ENCODE measurements at places on chromosomes 11 and 22.

DNA sequence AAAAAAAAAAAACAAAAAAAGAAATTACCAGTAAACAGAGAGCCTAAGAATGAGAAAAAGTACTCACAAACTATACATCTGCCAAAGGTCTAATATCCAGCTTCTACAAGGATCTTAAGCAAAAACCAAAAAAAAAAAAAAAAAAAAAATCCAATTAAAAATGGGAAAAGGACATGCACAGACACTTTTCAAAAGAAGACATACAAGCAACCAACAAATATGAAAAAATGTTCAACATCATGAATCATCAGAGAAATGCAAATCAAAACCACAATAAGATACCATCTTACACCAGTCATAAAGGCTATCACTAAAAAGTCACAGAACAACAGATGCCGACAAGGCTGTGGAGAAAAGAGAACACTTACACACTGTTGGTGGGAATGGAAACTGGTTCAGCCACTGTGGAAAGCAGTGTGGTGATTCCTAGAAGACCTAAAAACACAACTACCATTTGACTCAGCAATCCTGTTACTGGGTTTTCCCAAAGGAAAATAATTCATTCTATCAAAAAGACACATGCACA, 18.3 kb downstream of the MS4A6A start:
- H3K4me3 ChIP-seq: no peak overlapping the region
- DNase-seq: no peak
- H3K4me1 ChIP-seq: no peaks in the 10 kb centered on the region
- H3K27me3 ChIP-seq: peaks cover 36% of the 10 kb centered on the region
- H3K27ac ChIP-seq: no peak overlapping the region
- no peaks in the 10 kb centered on the region for H3K36me3 ChIP-seq

- H3K4me1 ChIP-seq: peaks cover 18% of the 10 kb centered on the region
- peak overlapping the region; percentile 57 for H3K27ac ChIP-seq
- H3K36me3 ChIP-seq: peaks cover 2% of the 10 kb centered on the region
- no peak overlapping the region for H3K4me3 ChIP-seq
- H3K27me3 ChIP-seq: peaks cover 6% of the 10 kb centered on the region
These were observed 66.9 kb downstream of the GAB2 start for GRCh38 chr11:78350646-78351165.

- H3K4me3 ChIP-seq: no peak overlapping the region
- no peaks in the 10 kb centered on the region for H3K36me3 ChIP-seq
- no peak overlapping the region for H3K27ac ChIP-seq
- no peaks in the 10 kb centered on the region for H3K27me3 ChIP-seq
- peaks cover 14% of the 10 kb centered on the region for H3K4me1 ChIP-seq
- no peak for DNase-seq
These were observed 3.4 kb upstream of the PIM3 start for GRCh38 chr22:49956914-49957825.

DNA sequence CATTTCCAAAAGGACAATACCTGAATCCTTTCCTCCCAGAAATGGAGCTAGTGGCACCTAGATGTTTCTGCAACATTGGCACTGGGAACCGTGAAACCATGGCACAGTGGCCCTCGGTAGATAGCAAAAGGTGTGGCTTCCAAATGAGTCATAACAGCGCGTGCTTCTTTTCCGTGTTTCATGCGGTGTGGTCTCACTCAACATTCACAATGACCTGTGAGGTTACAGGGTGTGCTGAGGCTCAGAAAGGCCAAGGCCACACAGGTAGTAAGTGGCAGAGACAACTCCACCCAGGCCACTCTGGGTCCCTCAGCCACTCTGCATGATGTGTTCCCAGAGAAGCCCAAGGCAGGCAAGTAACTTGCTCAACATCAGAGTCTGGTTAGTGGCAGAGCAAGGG, 67.4 kb downstream of the TP53I11 start:
- H3K36me3 ChIP-seq: no peaks in the 10 kb centered on the region
- no peaks in the 10 kb centered on the region for H3K27me3 ChIP-seq
- no peak overlapping the region for H3K4me3 ChIP-seq
- H3K4me1 ChIP-seq: peaks cover 20% of the 10 kb centered on the region
- H3K27ac ChIP-seq: peak overlapping the region; percentile 67
- no peak for DNase-seq

DNA sequence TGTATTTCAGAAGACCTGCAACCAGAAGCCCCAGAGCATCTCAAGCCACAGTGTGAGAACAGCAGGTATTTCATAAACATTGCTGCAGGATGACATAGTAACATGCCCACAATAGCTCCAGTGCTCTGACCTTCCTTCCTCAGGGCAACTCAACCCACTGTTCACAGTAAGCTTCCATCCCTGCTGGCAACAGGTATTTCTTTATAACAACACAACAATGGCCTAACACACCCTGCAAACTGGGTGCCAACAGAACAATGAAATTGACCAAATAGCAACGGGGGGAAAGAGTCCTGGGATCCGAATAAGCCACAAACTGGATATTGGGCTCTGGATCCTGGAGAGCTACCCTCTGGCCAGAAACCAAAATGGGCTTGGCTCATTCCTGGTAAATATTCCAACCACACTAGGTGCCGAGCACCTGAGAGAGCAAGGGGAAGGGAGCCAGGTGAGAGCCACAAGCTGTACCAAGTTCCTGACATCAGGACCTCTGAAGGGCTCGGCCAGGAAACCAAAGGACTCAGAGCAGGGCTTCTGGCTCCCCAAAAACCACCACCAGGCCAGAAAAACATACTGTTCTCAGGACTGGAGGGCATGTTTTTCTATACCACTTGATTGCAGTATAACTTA, 99.5 kb downstream of the MICAL3 start:
- H3K36me3 ChIP-seq: no peaks in the 10 kb centered on the region
- no peak for DNase-seq
- peaks cover 38% of the 10 kb centered on the region for H3K4me1 ChIP-seq

GRCh38 chr11:18748766-18749365, 22.9 kb upstream of the IGSF22 start:
- peaks cover 2% of the 10 kb centered on the region for H3K4me1 ChIP-seq
- H3K27ac ChIP-seq: no peak overlapping the region
- DNase-seq: no peak
- no peak overlapping the region for H3K4me3 ChIP-seq

DNA sequence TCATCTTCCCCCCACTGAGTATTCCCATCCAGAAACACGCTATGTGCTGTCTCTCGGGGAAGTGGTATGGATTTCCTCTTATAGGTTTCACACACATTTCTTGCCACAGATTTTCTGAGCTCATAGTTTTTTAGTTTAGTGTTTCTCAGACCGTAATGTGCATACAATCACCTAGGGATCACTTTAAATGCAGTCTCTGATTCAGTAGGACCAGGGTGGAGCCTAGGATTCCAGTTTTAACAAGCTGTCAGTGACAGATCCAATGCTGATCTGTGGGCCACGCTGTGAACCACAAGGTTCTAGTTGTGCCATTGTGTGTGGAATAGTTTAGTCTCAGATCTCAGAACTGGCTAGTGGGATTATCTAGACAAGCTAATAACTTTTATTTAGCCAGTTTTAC, 23.7 kb upstream of the CXCR5 start:
- peaks cover 9% of the 10 kb centered on the region for H3K4me1 ChIP-seq
- no peak for DNase-seq
- no peaks in the 10 kb centered on the region for H3K27me3 ChIP-seq
- H3K36me3 ChIP-seq: no peaks in the 10 kb centered on the region

GRCh38 chr22:29795663-29796062, 28.5 kb downstream of the UQCR10 start:
- DNase-seq: no peak
- no peaks in the 10 kb centered on the region for H3K36me3 ChIP-seq
- peaks cover 2% of the 10 kb centered on the region for H3K4me1 ChIP-seq
